ENCODE measurements at places on chromosomes 12 and 14.

GRCh38 chr12:115934046-115934445 lies 343.4 kb downstream of the MED13L start:
- DNase-seq, result no peak

GRCh38 chr12:52632656-52633055 lies 14.3 kb upstream of the KRT73 start:
- no peak for DNase-seq

GRCh38 chr12:72102150-72102549 lies 163.5 kb downstream of the TPH2 start:
- DNase-seq, result no peak

DNA sequence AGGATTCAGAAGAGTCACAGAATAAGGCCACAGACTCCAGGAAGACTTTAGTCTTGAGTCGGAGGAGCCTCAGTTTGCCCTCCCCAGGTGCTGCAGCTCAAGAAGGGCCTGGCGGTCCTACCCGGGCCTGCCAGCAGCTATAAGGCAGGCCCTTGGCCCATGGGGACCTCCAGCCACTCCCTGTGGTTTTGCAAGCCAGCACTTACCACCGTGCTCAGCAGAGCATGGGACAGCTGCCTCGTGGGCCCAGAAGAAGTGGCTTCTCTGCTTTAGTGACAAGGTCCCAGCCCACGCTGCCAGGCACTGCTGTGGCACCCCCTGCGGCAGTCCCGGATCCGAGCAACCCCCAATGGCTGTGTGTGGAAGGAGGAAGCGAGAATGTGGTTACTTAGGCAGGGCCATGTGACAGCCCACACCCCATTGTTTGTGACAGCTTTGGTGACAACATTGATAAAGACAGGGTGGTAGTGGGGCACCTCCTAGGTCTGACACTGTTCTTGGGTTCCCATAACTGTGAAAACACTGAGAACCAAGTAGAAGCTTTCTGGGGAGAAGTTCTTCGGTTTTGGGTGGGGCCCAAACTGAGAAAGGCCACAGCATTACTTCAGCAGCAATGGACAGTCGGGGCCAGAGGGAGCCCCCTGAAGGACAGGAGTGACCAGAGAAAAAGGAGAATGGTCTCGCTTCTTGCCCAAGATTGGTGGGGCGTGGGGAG lies at the start of gene SELPLG:
TSS of gene SELPLG (minus strand) at position 361 of the 715 bp plus-strand sequence. CDS start 9,587 bp downstream, outside the sequence.
- DNase-seq, result no peak

DNA sequence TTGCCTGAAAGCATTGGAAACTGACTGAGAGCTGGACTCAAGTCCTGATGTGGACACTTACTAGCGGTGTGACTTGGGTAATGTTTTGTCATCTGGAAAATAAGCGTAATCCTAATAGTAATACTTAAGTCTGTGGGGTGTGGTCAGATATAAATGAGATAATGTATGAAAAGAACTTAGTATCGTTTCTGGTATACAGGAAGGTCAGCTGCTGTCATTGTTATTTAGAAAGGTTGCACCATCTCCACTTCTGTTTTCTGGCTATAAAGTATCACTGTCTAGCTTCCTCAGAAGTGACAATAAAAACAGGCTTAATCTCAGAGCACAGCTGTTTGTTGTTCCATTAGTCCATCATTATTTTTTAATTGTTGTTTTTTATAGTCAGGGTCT lies 34.1 kb upstream of the TUBA1C start:
- no peak for DNase-seq

- DNase-seq, result no peak
Measured at GRCh38 chr12:103947871-103948555, 17.7 kb upstream of the TDG start.

All from progenitor cell of endocrine pancreas (in vitro differentiated cells).